Brain microvascular endothelial cell (primary cell): ENCODE measurements at places on chromosomes 5 and 9.

GRCh38 chr9:113687680-113688371 lies 188.3 kb upstream of the ZNF618 start:
- DNase-seq: no peak

DNA sequence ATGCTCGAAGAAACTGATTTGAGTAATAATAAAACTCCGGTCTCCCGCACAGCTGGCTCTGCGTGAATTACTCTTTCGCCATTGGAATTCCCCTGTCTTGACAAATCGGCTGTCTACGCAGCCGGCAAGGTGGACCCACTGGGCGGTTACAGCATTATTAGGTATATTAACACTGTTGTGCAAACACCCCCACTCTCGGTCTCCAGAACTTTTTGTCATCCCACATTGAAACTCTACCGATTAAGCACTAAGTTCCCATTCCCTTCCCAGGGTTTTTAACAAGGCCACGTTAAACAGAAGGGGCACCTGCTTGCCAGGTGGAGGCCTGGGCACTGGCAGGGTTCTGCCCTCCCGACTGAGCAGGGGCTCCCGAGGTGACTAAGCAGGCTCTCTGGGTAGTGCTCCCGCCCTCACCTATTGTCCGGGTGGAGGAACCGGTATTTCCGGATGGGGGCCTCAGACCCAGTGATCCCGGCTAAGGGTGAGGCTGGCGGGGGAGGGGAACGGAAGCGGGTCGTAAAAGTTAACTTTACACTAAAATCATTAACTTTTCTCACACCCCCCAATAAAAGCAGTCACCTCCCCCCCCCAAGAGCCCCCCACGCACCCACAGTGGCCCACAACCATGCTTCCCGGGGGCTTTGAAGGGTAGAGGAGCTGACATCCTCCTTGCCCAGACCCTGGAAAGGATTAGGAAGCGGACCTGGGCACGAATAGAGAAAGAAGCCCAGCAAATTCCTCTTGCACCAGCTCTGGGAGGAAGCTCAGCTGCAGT lies 53.5 kb upstream of the TJP2 start:
- no peak for DNase-seq

DNA sequence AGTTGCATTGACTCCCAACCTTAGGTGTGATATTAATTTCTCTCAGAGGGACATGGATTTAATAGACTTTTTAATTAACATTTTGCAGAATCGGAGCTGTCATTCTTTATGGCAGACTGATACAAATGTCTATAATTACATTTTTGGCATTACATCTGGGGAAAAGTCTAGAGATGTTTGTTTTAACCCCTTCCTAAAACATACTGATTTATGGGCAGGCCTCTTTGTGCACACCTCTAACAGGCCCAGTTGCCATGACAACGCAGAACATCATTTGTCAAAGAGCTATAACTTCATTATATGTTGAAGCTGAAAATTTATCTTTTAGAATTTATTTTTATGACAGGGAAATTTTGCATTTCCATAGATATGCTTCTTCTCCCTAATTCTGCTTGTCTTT lies 158.5 kb downstream of the NTRK2 start:
- DNase-seq: no peak

GRCh38 chr9:75505654-75506053 lies 384.8 kb upstream of the PCSK5 start:
- DNase-seq: no peak

- no peak for DNase-seq
Observed at GRCh38 chr9:36935768-36936497, 98.1 kb downstream of the PAX5 start.

- peak; percentile 67 for DNase-seq
Observed at GRCh38 chr9:87662808-87663528, 63.0 kb upstream of the CTSL start.

GRCh38 chr9:130023144-130023787 lies 19.7 kb downstream of the FNBP1 start:
- DNase-seq: no peak

GRCh38 chr5:135444360-135444759 lies 2.8 kb downstream of the DCANP1 start:
- DNase-seq: no peak

- no peak for DNase-seq
Observed at GRCh38 chr5:74072646-74073045, 446.6 kb downstream of the ARHGEF28 start.

GRCh38 chr5:82334856-82335255 lies 56.7 kb upstream of the RPS23 start:
- DNase-seq: peak; percentile 86

- no peak for DNase-seq
Observed at GRCh38 chr9:28249424-28249823, 676.1 kb upstream of the C9orf72 start.

DNA sequence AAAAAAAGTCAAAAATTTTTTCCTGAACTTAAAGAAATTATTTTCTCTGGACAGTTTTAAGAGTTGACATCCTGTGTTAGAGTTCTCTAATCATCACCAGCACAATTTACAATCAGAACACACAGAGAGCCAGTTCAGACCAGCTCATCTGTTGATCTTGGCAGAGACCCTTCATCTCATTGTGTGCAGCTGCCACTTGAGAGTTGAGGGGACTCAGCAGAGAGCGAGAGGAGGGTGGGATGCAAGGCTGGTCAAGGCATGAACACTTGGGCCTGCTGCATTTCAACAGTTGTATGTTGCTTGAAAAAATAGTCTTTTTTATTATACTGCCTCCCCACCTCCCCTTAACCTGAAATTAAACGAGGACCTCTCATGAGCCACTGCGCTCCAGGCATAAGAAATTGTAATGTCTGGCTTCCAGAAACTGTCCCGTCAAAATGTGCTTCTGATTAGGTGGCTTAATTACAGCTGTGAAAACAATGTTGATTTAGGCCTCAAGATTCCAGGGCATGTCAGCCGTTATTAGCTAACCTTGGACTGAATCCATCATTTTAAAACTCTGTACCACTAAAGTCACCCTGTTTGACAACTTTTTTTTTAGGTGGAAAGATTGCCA lies 383.6 kb downstream of the CCDC171 start:
- peak; percentile 47 for DNase-seq

- DNase-seq: no peak
Observed at GRCh38 chr9:133979273-133979920, 12.7 kb downstream of the VAV2 start.

GRCh38 chr5:173201636-173202265 lies 33.3 kb downstream of the NKX2-5 start:
- DNase-seq: peak; percentile 68

- no peak for DNase-seq
Observed at GRCh38 chr5:7412409-7412808, 16.5 kb downstream of the ADCY2 start.

- DNase-seq: peak; percentile 57
Observed at GRCh38 chr5:8340739-8341344, 471.9 kb downstream of the MTRR start.

GRCh38 chr9:95910023-95910707 lies 34.7 kb downstream of the ERCC6L2 start:
- no peak for DNase-seq

DNA sequence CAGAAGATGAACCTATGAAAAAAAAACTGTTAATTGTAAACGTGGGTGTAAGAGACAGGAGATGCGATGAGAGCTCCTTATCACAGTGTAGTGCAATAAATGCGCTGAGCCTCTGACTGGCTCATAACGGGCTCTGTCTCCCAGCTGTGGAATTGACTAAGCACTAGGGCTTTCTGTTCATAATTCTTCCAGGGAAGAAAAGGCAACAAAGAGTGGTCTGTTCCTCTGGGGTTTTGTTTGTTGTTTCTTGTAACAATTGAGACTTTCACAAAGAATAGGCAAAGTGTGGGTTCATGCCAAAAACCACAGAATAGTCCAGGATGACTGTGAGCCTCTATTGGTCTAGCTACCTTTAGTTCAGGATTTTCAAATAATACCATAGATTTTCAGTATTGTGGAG lies 39.4 kb downstream of the UBE2QL1 start:
- no peak for DNase-seq

- no peak for DNase-seq
Observed at GRCh38 chr9:12916042-12916441, 141.2 kb downstream of the LURAP1L start.

DNA sequence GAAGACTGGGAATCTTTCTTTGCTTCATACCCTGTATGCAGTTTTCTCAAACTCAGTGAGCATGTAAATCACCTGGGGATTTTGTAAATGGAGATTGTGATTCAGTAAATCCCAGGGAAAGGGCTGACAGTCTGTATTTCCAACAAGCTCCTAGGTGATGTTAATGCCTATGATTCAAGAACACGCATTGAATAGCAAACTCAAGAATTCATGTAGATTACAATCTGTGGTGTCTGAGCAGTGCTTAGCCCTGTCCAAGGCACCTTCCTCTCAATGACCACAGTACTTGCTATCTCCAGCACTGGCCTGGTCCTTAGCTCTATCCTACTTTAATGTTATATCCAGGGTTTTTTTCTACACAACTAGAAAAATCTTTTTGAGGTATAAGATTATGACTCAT lies 721.4 kb upstream of the MEF2C start:
- no peak for DNase-seq

- no peak for DNase-seq
Observed at GRCh38 chr5:138028971-138029365, 3.9 kb downstream of the FAM13B start.

DNA sequence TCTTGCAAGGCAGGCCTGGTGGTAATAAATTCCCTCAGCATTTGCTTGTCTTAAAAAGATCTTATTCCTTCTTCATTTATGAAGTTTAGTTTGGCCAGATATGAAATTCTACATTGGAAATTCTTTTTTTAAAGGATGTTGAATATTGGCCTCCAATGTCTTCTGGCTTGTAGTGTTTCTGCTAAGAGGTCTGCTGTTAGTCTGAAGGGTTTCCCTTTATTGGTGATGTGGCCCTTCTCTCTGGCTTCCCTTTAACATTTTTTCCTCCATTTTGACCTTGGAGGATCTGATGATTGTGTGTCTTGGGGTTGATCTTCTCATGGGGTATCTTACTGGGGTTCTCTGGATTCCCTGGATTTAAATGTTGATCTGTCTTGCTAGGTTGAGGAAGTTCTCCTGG lies 33.5 kb upstream of the PRR16 start:
- DNase-seq: no peak

DNA sequence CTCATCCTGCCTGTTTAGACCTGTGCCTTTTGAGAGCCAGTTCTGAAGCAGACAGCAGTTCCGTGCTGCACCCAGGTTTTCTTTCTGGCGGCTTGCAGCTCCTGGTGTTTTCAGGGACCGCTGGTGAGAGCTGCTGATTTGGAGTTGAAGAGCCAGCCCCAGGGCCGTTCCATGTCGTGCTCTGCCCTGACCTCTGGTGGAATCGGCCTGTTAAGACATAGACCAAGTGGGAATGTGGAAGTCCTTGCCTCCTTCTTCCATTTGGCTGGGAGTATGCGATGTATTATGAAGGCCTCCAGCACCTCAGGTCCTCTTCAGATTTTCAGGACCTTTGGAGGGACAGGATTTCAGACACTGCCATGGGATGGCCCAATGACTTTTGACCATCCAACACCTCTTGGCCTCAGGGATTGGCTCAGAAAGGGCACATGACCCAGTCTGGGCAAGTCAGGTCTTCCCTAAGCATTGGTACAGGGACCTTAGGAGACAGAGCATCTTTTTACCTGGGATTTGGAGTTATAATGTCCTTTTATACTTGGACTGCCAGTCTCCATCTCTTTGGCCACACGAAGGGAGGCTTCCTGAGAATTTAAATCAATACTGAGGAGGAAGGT lies 136.1 kb upstream of the CLINT1 start:
- DNase-seq: peak; percentile 60

- DNase-seq: no peak
Observed at GRCh38 chr5:111194925-111195324, 29.3 kb upstream of the CAMK4 start.

DNA sequence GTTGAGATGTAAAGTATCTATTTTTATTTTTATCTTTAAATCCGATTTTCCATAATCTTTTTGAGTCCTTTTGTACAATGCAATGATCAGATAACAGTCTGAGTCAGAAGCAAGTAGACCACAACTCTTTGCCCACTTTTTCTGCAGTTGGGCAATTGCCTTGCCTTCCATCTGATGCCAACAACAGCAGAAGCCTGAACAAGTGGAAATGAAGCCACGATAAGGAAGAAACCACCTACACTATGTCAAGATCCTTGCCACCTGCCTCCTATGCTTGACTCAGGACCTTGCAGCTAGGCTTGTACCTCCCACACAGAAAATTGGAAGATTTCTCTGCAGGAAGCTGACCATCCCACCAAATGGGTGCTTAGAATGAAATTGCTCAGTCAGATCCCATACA lies 78.6 kb downstream of the ANXA1 start:
- no peak for DNase-seq

- DNase-seq: no peak
Observed at GRCh38 chr5:2009986-2010914, 127.5 kb upstream of the IRX4 start.

DNA sequence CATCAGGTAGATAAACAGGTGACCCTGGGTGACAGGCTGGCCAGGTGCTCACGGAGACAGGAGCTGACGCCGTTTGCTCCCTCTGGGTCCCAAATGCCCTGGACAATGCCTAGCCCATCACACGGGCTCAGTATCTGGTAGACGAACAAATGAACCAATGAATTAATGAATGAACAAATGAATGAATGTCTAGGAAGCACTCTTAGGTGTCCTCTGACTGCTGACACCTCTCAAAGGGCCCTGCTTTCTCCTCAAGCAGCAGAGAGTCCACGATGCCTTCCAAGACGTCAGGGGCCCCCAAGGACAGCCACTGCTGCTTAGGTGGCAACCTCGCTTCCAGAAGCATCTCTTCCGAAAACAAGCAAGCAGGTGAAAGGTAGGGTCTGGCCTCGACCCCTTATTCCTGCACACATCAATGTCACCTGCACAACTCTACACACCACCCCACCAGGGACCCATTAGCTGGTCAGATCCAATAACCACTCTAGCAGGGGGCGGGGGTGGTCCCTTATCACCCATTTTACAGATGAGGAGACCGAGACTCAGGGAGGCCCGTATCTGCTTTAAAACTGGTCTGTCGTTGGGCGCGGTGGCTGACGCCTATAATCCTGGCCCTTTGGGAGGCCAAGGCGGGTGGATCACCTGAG lies 45.2 kb downstream of the VAV2 start:
- DNase-seq: no peak

DNA sequence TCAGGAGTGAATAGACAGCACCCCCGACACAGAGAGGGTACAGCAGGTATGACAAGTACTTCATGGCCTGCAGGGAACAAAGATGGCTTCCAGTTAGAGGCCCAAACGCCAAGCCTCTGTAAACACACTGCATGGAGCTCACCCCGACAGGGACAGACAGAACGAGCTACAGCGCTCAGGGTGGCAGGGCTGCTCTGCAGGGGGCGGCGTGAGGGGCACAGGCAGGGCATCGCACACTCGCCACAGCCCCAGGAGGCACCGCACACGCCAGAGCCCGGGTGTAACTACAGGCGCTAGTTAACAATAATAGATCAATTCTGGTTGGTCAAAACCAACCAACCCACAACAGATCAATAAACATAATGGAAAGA lies 21.1 kb downstream of the CLPTM1L start:
- no peak for DNase-seq

- DNase-seq: no peak
Observed at GRCh38 chr9:109730228-109730627, 49.8 kb upstream of the PALM2AKAP2 start.

DNA sequence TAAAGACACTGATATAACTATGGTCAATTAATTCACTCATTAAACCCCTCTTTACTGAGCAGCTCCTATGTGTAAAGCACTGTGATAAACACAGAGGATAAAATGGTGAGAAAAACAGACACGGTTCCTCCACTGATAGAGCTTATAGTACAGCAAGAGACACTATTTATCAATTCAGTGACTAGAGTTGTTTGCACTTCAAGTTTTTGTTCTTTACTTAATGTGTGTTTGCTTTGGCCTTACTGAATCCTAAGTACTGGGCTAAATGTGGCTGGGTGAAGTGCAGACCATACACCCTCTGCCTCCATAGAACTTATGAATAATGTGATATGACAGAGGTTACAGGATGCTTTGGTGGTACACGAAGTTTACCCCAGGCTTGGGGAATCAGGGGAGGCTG lies 80.1 kb upstream of the ITGA1 start:
- no peak for DNase-seq
